ENCODE measurements at places on chromosomes 6 and 20.

DNA sequence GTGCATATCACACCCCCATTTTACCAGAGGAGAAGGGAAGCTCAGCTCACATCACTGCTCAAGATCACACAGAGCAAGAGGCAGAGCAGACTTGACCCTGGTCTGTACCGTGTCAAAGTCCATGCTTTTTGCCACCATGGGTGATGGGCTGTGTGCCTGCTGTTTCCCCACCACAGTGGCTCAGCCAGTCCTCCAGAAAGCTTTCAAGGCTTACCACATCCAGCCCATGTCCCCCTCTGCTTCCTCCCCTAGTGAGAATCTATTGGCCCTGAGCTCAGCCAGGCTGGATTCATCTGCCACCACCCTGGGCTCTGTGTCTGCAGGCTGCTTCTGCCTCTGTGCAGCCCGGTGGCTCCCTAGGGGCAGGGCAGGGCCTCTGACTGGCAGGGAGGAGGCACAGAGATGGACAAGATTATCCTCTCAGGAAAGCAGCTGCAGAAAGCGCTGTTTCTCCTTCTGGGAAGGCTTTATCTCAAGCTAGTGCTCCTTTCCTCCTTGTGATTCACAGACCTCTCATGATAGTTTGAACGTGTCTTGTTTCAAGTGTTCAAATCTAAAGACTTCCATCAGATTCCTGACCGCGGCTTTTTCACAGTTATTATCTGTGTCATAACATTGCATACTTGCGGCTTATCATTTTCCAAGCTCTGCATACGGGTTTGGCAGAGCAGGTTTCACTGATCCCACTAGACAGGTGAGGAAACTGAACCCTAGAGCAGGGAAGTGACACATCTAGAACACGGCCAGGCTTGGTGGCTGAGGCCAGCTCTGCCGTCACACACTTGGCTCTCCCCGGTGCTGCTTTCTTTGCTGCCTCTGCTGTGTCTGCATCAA, 37.4 kb downstream of the VEGFA start:
- DNase-seq: peak; percentile 85

DNA sequence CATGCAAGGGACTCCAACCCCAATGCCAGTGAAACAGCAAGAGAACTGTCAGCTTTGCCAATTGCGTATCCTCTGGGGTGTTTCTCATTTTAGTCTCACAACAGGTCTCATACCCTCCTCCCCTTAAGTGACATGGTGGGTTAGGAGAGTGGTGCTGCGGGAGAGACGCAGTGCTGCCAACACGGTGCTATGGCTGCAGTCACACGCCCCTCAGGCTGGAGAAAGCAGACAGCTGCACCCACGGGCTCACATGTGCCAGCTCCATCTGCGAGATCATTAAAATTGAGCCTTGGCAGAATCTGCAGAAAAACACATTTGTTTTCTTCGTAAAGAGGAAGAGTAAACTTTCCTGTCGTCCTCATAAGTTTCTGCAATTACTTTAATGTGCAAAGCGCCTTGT, 114.7 kb downstream of the ANKRD60 start:
- DNase-seq: no peak

DNA sequence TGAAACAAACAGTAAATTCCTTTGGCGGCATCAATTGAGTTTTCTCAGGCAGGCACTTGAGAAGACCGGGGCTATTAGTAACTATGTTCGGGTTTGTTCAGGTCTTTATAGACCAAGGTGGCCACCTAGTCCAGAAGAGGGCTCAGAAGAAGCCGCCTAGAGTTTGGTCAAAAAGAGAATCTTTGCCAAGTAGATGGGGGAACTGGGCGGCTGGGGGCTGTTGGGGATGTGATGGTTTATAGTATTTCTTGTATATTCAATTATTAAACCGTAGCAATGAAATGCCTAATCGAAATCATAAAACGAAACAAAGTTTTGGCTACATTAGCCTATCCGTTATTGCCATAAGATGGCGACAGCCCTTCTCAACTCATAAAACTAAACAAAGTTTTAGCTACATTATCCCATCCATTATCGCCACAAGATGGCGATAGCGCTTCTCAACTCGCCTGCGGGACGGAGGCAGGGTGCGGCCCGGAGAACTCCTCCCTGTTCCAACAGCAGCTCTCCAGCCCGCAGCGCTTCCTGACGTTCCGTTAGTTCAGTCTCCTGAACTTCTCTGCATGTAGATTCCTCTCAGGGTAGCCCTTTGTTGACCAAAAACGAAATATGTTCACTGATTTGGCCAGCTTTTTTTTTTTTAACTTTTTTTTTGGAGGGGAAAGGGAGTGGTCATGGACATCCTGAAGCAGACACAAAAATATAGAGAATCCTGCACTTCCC, 120.5 kb upstream of the PRSS16 start:
- DNase-seq: peak; percentile 97

- no peak for DNase-seq
These were observed 180.6 kb downstream of the PTPRK start for GRCh38 chr6:128339635-128340450.

GRCh38 chr6:12595161-12595811, 121.3 kb upstream of the PHACTR1 start:
- DNase-seq: no peak

DNA sequence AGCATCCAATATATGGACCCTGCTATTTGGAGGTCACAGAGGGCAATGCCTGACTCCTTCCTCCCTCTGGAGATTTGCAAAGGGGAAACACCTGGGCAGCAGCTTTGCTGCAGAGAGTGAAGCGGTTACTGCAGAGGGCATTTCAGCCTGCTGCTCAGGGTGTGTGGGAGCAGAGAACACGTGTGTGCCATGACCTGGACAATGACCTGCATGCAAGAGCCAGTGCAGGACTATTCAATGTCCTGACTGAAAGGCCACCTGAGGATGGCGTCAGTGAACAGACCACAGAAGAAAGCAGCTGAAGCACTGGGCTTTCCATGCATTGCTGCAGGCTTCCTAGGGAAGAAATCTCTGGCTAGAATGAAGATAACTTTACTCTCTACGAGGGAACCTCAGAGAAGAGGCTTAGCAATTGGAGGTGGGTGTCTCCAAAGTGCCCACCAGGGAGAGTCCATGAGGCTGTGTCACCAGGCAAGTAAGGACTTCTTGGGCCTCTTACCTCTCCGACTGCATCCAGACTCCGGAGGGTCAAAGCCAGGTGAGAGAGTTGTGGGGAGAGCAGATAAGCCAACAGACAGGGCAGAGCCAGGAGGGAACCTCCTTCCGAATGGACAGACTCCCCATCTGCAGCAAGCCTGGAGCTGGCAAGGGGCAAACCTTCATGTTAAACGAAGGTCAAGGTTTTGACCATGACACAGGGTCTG, 52.9 kb upstream of the PMEPA1 start:
- DNase-seq: no peak

DNA sequence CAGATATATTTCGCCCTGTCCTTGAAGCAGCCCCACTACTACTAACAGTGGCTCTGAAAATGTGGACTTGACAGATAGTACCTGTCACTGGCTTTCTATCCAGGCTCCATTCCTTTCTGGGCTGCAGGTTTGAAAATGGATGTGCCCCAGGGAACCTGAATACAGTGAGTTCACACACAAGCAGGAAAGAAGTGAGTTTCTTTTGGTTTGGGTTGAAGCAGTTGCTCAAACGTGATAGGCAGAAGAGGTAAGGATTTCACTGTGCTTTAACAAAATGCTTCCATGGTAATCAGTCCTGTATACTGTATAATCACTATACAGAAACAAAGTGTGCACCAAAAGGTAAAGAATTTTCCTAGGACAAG, 382.9 kb downstream of the PRKN start:
- no peak for DNase-seq

DNA sequence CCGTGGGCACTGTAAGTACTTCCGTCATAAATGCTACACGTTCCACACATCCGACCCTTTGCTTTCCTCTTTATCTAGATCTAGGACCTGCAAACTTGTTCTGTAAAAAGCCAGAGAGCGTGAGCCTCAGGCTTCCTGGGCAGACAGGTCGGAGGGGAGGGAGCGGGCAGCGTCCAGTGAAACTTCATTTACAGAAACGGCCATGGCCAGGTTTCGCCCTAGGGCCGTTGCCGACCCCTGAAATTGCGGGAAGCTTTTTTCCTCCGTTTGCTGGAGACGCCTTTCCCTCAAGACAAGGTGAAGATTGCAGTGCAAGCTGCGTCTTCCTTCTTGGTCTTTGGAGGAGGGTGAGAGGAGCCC, 155.4 kb downstream of the DLL1 start:
- no peak for DNase-seq

DNA sequence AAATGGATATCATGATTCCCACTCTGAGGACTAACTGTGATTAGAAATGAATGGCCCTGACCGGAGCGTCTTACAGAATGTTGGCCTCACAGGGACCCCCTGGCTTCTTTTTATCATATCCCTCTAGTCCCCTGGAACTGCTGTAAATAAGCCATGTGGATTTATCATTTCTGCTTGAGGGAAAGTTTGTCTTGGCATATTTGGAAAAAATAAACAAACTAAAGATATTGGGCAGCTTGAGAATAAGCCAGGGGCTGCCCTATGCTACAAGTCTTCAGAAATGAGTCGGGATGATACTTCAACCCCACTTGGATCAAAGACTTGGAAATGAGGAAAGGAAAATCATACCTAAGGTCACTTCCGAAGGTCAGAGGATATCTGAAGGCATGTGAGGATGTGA, 179.1 kb downstream of the THBS2 start:
- DNase-seq: no peak

- peak; percentile 87 for DNase-seq
These were observed 12.3 kb upstream of the HDDC2 start for GRCh38 chr6:125314009-125314581.

GRCh38 chr6:36906539-36907325, 21.0 kb downstream of the C6orf89 start:
- no peak for DNase-seq

DNA sequence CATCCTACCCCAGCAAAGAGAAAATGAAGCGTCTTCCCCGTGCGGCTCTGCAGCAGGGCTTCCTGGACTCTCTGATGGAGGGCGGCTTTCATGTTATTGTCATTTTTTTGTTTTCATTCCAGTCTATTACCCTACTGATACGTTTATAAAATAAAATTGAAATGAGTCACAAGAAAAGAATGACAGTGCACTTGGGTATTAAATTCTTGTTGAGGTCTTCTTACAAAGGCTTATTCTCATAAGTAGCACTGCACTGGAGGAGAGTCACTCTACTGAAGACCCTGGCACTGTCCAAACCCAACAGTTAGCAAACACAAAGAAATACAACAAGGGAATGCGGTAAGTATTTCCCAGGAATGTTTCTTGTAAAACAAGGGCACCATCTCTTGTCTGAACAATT, 379.3 kb downstream of the MAFB start:
- DNase-seq: no peak

- no peak for DNase-seq
These were observed 15.4 kb upstream of the BTBD3 start for GRCh38 chr20:11902285-11902697.

DNA sequence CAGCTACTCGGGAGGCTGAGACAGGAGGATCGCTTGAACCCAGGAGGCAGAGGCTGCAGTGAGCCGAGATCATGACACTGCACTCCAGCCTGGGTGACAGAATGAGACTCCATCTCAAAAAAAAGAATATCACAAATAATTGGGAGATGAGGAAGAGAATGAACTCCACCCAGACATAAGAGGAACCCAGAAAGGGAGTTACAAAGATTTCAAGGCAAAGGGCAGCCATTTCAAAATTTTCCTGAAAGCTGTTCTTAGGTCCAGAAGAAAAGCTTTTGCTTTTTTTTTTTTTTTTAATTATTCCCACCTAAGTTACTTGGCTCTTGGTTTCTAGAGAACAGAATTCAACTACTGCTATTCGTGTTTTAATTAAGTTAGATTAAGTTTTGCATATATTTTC, 23.8 kb downstream of the MYB start:
- DNase-seq: no peak

DNA sequence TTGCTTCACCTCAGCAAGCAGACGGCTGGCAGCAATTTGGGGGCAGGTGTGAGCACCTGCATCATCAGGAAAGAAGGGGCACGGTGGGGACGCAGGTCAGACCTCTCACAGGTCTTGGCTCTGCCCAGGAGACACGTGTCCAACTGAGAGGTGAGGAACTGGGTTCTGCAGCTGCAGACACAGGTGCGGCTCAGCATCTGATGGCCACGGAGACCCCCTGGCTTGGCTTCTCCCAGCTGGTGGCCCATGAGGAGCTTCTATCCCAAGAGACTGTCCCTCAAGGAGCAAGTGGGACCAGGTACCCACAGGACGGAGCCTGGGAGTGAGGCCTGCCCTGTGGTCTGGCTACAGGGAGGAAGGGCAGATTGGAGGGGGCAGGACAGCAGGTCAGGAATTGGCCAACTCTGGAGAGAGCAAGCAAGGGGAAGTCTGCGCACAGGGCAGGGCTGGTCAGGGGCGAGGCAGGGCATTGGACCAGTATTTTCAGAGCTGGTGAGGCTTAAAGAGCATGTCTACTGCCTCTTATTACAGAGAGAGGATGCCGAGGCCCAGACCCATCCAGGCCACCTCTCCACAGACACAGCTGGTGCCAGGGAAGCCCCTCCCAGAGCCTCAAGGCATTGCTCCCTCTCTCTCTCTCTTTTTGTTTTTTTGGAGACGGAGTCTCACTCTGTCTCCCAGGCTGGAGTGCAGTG, 4.2 kb downstream of the STMN3 start:
- no peak for DNase-seq

GRCh38 chr6:139764498-139764986, 390.1 kb upstream of the CITED2 start:
- DNase-seq: peak; percentile 93

DNA sequence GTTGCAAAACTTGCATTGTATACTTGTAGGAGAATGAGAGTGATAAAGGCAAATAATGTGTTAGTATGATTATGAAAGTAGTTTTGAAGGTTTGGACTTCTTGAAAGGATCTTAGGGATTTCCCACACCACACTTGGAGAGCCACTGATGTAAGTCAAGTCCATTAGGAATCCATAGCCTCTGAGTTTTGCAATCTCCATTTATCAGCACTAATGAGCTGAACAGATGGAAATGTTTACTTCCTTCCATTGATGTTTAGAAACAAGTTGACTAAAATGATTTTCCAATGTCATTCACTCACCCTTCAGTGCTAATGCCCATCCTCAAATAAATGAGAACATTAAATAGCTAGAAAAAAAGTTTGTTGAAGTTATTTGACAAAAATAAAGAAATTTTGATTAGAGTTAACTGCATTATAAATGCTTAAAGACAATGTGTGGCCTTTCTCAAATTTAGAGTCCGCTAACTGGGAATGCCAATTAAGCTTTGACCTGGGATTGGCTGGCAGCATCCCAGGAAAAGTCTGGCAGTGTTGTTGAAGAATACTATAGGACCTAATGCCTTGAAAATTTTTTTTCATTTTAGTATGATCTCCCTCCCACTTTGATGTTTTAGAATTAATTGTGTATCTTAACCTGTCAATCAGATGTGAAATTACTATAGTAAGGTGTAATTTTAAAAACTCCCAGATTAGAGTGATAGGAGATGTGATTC, 68.0 kb downstream of the SLC35F1 start:
- DNase-seq: no peak

DNA sequence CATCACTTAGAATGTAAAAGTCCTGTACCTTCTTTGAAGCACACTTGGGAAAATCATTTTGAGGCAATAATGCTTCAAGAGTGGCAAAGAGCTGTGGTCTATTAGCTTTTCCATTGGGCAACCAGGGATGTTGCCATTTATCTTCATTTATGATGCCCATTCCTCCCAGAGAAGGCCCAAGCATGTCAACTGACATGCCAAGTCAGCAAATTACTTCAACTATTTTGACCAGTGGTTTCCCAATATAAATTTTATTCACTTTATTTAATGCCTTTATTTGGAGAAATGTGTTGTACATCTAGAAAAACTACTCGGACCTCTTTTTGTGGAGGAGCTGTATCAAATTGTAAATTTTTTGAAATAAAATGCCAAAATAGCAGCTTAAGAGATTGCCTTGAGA, 164.1 kb upstream of the PCSK2 start:
- no peak for DNase-seq
